Activated naive CD4-positive, alpha-beta T cell treated with anti-CD3 and anti-CD28 coated beads, Interleukin-2, amount 50 U/mL, for 72 hours (primary cell): ENCODE measurements at places on chromosomes 7 and 10.

- no peak for DNase-seq
Observed at GRCh38 chr7:71131256-71132126, 453 bp upstream of the GALNT17 start.

DNA sequence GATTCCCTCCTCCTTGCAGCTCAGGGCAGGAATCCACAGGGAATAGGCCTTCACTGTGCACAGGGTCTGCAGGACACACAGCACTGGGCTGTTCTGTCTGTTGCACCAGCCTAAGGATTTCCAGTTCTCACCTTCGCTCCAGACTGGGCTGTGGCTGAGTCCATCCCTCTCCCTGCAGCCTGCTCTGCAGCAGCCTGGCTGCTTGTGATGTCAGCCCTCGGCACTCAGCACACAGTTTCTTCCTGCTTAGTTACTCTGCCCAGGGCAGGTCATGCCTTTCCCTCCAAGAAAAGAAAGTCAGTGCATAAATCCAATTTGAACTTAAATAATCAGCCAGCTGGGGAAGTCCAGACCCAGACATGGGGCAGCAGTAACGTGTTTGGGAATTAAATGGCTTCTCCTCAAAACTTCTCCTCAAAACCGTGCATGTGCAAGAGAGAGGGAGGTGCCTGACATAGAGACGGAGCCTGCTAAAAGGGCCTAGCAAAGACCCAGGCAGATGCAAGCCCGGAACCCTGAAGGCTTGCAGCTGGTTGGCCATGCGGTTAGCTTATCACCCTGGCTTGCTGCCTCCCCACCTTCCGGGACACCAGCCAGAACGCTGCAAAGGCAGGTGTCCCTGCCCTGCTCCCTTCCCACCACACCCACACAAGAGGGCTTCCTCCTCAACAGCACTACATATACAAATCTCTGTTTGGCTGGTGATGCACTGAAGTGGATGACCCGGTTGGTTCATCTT is 10.9 kb upstream of the GDF2 start:
- no peak for DNase-seq

- DNase-seq = no peak
Observed at GRCh38 chr10:5968037-5968680, 9.2 kb downstream of the IL15RA start.

GRCh38 chr10:10989669-10990068 is 28.0 kb upstream of the CELF2 start:
- DNase-seq = no peak
